ENCODE measurements at places on chromosomes 5 and 9.

GRCh38 chr9:35652829-35653209, 2.1 kb upstream of the SIT1 start:
- DNase-seq = no peak

DNA sequence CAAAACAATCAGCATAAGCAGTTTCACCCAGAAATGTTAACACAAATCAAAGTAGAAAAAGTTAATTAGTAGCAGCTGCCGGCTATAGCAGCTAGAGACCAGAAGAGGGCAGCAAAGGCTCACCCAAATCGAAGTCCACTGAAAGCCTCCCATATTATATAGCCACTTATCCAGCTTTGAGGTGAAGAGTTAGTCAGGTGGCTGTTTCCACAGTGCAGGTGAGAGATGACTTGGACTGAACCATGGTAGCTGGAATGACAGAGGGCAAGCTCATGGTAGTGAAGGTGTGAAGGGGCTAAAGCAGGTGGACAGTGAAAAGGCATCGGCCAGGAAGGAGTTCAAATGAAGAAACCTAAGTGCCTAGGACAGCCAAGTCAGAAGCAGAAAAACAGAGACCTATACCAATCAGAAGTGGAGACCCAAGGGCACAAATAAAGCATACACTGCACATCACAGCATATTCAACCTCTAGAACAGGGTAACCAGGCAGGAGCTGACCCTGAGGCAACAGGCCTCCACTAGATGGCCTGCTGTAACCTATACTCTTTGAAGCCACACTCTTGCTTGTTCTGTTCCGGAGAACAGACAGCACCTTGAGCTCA, 7.2 kb upstream of the RNF38 start:
- peak; percentile 77 for DNase-seq

DNA sequence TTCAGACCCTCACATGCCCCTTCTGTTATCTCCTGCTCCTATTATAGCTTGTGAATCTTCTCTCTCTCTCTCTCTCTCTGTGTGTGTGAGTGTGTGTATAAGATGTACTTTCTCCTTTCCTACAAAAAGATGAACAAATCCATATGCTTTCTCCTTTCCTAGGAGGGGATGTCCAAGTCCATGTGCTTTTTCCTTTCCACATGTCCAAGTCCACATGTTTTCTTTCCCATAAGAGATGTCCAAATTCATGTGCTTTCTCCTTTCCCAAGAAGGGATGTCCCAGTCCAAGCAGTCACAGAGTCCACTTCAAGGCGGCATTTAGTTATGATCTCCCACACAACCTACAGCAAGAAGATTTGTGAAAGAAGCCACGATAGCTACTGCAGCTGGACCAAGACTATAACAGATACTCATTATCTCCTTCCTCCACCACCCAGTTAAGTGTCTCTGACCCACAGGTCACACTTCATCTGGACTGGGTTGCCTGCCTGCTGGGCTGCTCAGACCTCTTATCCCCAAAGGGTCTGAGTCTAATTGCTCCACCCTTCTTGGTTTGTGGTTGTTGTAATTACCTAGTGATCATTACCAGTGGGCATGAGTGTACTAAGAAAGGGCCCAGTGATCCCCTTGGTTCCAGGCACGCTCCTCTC, 18.4 kb upstream of the FOXI1 start:
- DNase-seq = no peak

DNA sequence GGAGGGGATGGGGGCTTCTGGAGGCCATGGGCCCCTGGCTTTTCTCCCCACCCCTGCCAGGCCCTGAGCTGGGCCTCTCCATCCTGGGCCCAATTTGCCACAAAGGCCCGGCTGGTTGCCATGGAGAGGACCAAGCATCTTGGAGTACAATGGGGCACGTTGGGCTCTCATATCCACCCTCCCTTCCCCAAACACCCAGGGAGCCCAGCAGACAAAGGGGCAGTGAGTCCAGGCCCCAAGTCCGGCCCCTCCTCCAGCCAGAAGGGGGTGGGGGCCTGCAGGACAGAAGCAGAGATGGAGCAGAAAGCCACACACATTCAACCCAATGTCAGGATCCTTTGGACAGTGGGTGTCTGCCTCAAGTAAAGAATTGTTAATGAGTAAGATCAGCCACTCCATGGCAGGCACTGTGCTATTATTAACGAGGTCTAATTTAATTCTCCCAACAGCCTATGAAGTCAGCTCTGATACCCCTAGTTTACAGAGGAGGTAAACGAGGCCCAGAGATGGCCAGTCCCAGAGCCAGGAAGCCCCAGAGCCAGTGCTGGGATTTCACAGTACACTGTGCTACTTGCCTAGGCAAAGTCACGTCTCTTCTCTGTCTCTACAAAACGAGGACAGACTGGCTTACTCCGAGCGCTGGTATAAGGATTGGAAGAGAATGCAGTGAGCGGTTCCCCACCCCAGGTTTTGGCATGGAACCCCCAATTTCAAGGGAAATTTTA, 2.3 kb downstream of the CRB2 start:
- no peak for DNase-seq

DNA sequence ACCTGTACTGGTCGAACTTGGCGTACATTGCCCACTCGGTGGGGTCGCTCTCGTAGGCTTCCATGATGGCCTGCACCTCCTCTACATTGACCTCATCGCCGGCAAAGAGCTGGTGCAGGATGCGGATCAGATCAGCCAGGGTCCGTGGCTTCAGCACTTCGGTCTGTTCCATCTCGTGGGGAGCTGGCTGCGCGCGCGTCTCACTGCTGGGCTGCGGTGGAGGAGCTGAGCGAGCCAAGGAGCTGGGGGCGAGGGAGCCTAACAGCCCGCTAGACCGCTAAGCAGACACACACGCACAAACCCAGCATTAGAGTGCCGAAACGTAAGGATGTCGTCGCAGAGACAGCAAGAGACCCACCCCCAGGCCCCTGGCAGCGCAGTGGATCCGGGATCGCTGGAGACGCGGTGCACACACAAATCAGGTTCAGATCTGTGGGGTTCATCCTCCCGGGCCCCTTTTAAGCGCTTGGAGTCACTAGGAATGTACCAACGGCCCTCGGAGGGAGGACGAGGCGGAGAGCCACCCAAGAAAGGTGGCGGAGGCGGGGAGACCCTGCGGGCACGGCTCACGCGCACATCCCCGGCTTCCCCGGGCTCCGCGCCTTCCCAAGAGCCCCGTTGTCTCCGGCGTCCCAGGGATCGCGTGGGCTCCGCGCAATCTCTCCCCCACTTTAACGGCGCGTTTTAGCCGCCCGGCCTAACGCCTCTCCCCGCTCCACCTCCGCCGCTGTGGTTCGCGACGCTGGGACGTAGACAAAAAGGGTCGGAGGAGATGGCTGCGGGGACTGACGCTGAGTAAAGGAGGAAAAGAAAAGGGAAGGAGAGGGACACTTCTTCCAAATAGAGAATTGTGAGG, at the start of gene CDO1:
Gene CDO1 (minus strand): TSS at position 434 of the 856 bp plus-strand sequence. CDS start 262 bp downstream, at position 172.
- DNase-seq = peak; percentile 78

DNA sequence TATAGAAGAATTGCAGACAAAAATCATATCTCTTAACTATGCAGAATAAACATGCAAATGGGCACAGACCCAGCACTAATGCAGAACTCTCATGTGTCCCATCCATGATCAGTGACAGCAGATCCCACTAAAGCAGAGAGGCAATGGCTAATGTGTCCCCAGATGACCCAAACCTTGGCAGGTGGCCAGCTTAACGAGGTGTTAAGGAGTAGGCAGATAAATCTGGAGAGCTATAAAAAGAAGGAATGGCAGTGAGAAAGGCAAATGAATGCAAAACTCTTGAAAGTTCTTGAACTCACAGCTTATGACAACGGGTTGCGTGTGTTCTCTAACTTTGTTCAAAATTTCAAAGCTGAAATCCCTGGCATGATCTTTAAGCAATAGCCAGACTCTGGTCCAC, 265.4 kb downstream of the RASEF start:
- no peak for DNase-seq

GRCh38 chr9:110938242-110938641, 100.0 kb downstream of the LPAR1 start:
- no peak for DNase-seq
